Aorta (tissue), 5 donors: ENCODE measurements at places on chromosomes 6 and 20. TPM values are rescaled to one million over a fixed set of nuclear protein-coding genes. Genes with fewer than 3 reads are reported as not detected.

DNA sequence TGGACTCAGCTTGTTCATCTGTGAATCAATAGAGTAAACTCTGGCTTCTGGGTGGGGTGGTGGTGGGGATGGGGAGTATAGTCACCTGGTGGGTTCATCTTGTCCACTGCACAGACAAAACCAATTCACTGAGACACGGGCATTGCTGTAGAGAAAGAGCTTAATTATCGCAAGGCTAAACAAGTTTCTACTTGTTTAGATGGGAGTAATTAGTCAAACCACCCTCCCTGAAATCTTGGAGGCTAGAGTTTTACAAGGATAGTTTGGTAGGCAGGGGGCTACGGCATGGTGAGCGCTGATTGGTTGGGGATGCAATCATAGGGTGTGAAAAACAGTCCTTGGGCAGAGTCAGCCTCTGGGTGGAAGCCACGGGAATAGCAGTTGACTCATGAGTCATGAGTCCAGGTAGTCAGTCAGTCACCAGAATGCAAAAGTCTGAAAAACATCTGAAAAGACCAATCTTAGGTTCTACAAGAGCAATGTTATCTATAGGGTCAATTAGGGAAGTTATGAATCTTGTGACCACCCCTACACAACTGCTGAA lies 77.8 kb downstream of the STMND1 start:
- no peak for DNase-seq

DNA sequence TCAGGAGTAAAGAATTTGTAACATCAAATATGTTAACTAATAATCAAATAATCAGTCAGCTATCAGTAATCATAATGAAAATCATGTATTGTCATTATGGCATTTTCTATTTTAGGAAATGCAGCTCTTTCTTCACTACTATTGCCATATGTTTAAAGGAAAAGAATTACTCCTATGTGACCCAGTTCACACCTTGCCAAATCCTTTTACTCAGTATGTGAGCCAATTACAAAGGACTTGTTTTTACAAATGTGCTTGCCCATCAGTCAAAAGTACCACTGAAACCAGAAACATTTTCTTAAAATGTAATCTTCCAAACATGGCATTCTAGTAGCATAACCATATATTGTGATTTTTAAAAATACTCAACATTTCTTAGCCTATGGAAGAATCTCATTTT lies 63.6 kb downstream of the NCOA7 start:
- no peak for DNase-seq

Gene LEMD2
- total RNA-seq, result 59.8 TPM

DNA sequence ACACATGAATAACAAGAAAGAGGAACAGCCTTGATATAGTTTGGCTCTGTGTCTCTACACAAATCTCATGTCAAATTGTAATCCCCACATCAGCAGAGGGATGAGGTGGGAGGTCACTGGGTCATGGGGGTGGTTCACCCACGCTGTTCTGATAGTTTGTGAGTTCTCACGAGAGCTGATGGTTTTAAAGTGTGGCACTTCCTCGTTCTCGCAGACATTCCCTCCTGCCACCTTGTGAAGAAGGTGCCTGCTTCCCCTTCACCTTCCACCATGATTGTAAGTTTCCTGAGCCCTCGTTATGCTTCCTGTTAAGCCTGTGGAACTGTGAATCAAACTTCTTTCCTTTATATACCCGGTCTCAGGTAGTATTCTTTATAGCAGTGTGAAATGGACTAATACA lies 13.1 kb downstream of the SRPK1 start:
- DNase-seq, result no peak

DNA sequence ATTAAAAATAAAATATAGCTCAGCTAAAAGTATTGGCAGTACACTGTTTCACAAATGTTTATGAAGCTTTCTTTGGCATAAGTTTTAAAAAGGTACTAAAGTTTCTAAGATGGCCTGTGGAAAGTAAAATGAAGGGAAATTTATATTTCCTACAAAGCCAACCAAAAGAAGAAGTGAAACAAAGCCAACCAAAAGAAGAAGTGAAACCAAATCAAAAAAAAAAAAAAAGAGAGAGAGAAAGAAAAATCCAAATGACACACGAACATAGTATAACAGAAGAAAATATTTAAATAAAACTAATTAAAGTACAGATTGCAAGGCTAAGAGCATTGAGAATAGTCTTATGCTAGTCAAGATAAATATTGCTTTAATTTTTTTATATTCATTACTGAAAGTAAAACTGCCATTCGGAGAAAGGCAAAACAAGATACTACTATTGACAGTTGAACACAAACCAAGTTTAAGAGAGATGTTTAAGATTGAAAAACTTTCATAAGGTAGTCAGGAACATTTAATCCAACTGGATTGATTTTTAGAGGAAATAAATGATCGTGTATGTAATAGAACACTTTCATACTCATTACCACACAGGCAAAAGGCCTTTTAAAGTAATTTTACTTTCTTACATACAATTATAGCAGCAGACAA lies 12.8 kb upstream of the KHDRBS2 start:
- DNase-seq, result no peak

GRCh38 chr20:2900845-2901592 lies 27.7 kb downstream of the PTPRA start:
- DNase-seq, result no peak

Gene FOXQ1
- not detected for total RNA-seq

- no peak for DNase-seq
Observed at GRCh38 chr6:117592983-117593759, 9.1 kb downstream of the GOPC start.

DNA sequence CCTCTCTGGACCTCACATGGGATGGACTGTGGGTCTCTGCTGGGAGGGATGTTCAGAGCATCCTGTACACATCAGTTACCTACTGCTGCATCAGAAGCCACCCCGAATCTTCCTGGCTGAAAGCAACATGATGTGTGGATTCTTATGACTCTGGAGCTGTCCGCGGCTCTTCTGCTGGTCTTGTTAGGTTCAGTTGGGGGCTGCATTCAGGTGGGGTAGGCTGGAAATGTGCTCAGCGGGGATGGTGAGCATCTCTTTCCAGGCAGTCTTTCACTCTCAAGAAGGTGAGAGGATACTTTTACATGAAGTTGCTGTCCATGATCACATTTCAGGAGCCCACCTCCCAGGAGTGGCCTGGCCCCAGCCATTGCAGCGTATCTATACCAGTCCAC lies 5.2 kb upstream of the CST5 start:
- DNase-seq, result no peak

GRCh38 chr6:170137911-170138910 lies 152.7 kb downstream of the DLL1 start:
- DNase-seq, result peak; percentile 46

Gene OXT
- not detected for total RNA-seq

DNA sequence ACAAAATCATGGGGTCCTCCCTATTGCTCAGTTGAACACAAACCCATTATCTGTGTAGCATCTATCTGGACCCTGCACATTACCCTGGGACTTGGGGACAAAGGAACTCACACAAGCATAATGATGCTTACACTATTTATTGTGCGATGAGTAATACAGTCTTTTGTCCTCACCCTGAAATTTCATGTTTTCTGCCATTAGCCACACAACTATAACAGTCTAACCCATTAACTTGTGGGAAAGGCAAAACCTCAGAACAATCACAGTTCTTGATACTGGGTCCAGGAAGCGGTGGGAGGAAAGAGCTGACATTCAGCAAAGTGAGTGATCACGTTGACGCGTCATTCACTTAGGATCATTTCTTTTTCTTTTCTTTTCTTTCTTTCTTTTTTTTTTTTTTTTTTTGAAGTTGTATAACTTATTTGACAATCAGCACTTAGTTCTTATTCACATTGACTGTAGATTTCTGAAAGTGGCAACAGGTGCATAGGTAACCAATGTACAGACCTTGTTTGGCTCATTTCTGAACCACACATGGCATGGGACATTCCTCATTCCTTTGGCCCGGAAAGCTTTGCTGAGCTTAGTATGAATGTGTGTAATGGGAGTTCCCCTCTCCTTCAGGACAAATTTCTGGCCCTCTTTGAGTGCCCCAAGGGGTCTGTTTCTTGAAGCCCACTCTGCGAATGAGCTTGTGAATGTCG lies 94.8 kb upstream of the CNKSR3 start:
- no peak for DNase-seq

DNA sequence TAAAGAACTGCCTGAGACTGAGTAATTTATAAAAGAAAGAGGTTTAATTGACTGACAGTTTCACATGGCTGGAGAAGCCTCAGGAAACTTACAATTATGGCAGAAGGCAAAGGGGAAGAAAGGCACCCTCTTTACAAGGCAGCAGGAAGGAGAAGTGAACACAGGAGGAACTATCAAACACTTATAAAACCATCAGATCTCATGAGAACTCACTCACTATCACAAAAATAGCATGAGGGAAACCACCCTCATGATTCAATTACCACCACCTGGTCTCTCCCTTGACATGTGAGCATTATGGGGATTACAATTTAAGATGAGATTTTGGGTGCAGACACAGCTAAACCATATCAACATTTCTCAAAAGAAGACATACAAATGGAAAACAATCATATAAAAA lies 266.3 kb downstream of the EPM2A start:
- DNase-seq, result no peak

DNA sequence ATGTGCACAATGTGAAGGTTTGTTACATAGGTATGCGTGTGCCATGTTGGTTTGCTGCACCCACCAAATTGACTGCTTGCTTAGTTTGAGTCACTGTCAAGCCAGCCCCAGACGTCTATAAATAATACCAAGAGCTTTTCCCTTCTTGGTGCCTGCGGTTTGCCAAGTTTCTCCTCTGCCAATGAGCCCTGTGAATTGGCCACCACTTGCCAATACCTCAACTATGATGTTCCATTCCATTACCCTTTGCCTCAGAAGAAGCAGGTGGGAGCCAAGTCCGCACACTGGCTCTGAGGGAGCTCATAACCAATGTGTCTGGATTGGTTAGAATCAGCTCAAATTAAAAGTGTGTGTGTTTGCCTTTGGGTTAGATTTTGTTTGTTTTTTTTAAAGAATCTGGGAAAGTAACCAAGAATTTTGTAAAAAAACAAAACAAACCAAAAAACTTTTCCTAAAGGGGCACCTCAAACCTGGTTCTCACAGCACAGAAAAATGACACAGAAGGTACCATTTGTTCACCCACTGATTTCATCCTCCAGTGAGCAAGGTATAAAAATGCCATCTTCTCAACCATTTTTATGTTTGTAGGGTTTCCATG lies 244.7 kb upstream of the PRND start:
- DNase-seq, result no peak
